Osteoblast (primary cell): ENCODE measurements at places on chromosomes 13 and 19. TPM values are rescaled to one million over a fixed set of nuclear protein-coding genes. Genes with fewer than 3 reads are reported as not detected.

The PPP2R1A gene
- total RNA-seq = 151 and 183 TPM in 2 replicates

The DHPS gene
- total RNA-seq = 50.4 and 52.5 TPM in 2 replicates

The PSG6 gene
- not detected in 2 replicates for total RNA-seq

The DAND5 gene
- not detected in 2 replicates for total RNA-seq

The EXOC3L2 gene
- total RNA-seq = not detected in 2 replicates

The PRR22 gene
- total RNA-seq = 0.29 and 0.36 TPM in 2 replicates

GRCh38 chr19:2533686-2534422 lies 57.9 kb downstream of the GADD45B start:
- no peak for DNase-seq

- DNase-seq = peak; percentile 88
Observed at GRCh38 chr13:46321494-46322225, 65.4 kb downstream of the RUBCNL start.

DNA sequence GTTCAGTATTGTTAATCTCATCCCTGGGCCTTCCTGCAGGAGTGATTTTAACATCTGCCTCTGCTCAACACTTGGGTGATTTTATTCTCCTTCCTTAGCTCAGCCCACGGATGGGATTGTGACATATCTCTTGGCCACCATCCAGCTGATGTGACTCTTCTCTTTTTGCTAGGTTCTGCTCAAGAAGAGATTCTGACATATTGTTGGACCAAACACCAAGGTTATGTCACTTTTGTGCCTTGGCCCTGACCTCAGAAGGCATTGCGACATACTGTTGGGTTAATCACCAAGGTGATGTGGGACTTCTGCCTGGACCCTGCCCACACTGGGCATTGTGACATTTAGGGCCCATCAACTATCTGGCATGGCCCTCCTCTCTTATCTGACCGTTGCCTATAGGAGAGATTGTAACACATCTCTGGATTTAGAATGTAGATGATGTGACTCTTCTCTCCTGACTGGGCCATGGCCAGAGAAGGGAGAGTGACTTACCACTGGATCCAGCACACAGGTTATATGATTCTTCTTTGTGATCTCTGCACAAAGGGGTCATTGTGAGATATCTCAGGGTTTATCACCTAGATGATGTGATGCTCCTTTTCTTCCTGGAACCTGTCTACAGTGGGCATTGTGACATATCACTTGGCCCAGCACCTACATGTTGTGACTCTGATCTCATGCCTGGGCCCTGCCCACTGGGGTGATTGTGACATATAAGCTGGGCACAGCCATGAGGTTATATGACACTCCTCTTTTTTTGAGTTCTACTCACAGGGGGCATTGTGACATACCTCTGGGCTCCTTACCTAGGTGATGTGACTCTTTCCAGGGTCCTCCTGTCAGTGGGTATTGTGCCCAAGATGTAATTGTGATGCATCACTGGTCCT lies 88.8 kb downstream of the ZNF429 start:
- no peak for DNase-seq

DNA sequence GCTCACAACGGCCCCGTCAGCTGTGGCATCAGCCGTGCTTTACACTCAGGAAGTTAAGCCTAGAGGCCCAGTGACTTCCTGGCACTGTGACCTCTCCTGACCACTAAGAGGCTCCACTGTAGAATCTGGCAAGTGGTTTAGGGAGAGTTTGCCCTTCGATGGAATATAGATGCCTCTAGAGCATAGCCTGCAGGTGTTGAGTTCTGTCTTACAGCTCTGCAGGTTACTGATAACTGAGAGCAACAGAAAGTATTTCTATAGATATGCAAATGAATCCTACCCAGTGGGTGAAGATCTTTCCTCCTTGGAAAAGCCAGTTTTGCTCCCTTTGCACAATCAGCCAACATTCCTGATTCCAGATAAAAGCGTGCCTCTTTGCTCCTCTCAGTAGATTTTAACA lies 35.8 kb downstream of the ATP12A start:
- DNase-seq = no peak

GRCh38 chr13:96850538-96851145 lies 143.6 kb downstream of the OXGR1 start:
- no peak for DNase-seq

GRCh38 chr19:16180611-16181010 lies 4.6 kb upstream of the FAM32A start:
- peak; percentile 92 for DNase-seq

- peak; percentile 13 for DNase-seq
Observed at GRCh38 chr19:11465600-11465999, 15.2 kb downstream of the ELAVL3 start.

DNA sequence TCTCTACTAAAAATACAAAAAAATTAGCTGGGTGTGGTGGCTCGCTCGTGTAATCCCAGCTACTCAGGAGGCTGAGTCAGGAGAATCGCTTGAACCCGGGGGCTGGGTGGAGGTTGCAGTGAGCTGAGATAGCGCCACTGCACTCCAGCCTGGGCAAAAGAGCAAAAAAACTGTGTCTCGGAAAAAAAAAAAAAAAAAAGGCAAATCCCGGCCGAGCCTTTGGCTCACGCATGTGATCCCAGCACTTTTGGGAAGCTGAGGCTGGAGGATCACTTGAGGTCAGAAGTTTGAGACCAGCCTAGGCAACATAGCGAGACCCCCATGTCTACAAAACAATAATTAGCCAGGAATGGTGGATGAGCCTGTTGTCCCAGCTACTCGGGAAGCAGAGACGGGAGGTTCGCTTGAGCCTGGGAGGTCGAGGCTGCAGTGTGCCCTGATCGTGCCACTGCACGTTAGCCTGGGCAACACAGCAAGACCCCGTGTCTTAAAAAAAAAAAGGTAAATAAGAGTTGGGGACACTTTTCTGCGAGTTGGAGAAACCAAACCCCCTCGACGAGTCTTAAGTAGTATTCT lies 574 bp upstream of the GPX4 start:
- no peak for DNase-seq

DNA sequence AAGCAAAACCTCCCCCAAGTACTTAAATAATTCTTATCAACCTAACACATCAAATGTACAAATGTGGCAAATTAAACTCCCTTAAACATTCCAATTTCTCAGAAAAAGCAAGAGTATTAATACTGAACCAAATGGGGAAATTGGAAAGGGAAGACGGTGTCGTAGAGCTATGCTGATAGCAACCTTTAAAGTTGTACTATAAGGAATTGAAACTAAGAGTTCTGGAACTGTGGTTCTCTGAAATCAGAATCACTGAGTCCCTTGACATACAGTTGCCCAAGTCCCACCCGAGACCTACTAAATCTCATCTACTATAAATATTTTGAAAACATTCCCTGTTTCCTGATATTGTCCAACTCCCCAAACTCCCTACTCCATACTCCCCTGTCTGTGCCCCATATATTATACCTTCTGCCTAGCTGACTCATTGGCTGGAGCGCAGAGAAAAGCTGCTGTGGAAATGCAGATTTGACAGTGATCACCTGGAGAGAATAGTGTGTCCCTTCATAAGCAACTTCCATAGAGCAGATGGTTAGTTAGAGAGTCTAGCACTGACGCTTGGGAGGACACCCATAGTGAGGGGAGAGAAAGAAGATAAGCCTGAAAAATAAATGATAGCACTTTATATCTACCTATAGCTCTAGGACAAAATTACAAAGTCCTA lies 51.4 kb upstream of the ITM2B start:
- no peak for DNase-seq

DNA sequence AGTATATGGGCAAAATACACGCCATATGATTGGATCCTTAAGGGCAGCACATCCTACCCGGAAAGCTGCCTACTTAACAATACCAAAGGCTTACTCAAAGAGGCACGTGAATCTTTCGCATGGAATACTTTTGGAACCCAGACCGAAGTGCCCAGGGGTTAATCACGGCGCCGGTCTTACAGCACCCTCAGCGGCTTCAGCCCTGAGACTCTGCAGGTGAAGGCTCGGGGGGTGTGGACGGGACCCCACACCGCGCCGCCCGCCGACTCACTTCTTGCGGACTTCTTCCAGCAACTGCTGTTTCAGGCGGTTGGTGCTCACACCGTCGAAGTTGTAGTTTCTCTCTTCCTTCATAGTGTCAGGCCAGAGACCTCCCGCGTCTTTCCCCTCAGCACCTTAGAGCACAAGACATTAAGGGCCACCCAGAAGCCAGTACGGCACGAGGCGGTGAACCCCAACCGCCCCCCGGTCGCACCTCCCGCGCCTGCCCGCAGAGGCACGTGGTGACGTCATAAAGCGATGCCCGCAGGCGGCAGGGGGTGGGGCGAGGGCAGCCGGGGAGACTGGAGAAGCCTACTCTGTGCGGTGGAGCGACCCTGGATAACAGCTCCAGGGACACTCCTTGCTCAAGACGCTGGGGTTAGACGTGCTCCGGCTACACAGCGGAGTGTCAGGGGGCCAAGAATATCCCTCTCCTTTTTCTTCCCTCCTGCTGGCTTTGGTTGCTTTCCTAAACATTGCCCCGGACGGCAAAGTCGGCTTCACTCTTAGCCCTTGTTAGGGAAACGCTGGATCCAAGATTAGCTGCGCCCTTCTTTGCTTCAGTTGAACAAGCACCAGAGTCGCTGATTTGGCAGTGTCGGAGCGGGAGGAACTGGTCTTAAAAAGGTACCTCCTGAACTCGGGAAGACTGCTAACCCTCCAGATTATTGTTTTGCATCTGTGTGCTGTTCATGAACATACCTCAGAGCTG lies at the start of gene CCDC169:
Gene CCDC169, minus strand, starts transcription at position 449 of the 973 bp plus-strand sequence. Its CDS starts 95 bp downstream, at position 354.
- peak; percentile 86 for DNase-seq

GRCh38 chr19:19347401-19348110 lies 26.9 kb downstream of the MAU2 start:
- peak; percentile 90 for DNase-seq

DNA sequence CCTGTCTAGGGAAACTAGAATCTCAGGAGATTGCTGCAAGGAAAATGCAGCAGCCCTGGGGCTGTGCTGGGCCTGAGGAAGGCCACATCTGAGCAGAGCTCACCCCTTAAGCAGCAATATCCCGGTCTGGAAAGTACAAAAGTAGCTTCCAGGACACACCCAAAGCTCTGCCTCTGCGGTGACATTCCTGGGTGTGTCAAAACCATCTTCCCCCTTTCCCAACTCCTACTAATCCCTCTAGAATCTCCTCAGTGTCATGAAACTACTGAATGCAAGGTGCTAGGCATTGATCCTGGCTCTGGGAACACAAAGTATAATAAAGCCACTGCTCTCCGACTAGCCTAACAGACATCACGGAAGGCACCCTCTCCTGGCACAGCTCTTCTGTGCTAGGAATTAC lies 5.0 kb downstream of the PBX4 start:
- DNase-seq = peak; percentile 78

GRCh38 chr19:36149673-36150406 lies 2.4 kb downstream of the COX7A1 start:
- peak; percentile 77 for DNase-seq

DNA sequence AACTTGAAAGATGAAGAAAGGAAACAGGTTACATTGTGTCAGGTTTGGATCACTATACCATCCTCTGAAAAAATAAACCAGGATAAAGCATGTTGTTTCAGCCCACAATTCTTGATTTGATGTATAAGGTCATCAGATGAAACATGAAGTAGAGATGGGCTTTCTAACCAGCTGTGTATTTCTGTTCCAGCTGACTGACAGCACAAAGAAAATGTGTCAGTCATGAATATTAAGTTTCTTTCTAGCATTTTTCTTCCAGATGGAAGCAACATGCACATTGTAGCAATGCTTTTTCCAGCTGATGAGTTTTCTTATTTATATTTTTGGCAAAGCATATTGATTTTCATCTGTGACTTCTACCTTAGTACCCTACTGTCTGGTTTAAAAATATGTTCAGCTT lies 199.6 kb downstream of the OXGR1 start:
- DNase-seq = no peak

DNA sequence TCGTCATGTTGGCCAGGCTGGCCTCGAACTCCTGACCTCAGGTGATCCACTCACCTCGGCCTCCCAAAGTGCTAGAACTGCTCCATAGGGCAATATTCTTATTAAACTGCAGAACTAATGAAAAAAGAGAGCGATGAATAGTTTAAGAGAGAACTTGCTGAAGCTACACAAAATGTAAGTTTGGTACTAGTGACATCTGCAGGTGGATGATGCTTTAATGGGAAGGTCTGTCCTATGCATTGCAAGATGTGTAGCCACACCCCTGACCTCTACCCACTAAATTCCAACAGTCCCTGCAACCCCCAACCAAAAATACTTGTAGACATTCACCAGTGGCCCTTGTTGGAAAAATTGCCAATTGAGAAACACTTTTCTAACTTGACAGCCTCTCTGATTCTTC lies 117.8 kb downstream of the NALCN start:
- DNase-seq = no peak

GRCh38 chr19:2474232-2475017 lies 1.5 kb upstream of the GADD45B start:
- peak; percentile 99 for DNase-seq

- DNase-seq = peak; percentile 71
Observed at GRCh38 chr19:3443840-3444694, 36.3 kb downstream of the SMIM24 start.

DNA sequence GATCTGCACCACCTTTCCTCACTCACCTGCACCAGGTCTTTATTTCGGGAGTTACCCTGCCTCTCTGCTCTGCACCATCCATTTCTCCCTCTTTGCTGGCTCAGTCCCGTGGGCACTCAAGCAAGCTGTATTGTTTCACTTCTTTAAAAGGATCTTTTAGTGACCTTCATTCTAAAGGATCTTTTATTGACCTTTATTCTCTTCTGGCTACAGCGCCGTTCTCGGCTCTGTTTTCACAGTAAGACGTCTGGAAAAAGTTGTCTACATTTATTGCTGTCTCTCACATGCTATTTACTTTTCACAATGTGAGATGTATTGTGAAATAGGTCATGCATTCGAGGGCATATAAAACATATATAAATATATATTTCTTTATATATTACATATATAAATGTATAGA lies 35.6 kb upstream of the ARGLU1 start:
- DNase-seq = no peak

DNA sequence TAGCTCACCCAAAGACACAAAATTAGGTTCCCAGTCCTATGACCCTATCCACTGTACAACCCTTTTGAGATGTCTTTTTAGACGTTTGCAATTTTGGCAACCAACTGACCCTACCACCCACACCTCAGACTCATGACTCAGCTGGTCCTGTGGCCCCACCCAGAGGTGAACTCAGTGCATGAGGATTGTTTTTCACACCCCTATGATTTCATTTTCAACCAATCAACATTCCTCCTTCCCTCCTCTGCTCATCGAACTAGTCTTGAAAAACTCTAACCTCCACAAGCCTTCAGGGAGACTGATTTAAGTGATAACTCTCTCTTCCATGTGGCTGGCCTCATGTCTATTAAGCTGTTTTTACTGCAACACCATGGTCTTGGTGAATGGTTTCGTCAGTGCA lies 350.7 kb downstream of the UQCRFS1 start:
- no peak for DNase-seq

GRCh38 chr13:97977982-97978381 lies 24.5 kb downstream of the IPO5 start:
- no peak for DNase-seq

GRCh38 chr13:80574113-80574850 lies 233.4 kb upstream of the SPRY2 start:
- no peak for DNase-seq

DNA sequence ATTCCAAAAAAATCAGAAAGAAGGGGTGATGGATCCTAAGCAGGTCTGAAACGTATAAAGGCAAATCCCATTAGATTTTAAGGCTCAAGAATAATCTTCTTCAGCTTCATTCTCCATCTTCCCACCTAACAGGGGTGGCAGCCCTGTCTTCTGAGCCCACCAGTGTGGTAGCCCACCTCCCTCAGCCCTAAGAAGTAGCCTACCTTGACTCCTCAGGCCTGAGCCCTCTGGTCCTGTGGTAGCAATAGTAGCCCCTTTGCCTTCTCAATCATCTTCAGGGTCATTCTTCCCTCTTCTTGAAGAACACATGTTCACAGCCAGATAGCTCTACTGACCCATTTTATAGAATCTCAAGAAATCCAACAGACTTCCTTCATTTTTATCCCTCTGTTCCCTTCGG lies 33.7 kb downstream of the N4BP2L2 start:
- no peak for DNase-seq

- DNase-seq = no peak
Observed at GRCh38 chr19:28023064-28023463, 1189.9 kb downstream of the UQCRFS1 start.
